GM12892 (cell line): ENCODE measurements at places on chromosomes 5 and 9.

GRCh38 chr9:71285191-71285656 lies 163.8 kb upstream of the TRPM3 start:
- no peak for DNase-seq

DNA sequence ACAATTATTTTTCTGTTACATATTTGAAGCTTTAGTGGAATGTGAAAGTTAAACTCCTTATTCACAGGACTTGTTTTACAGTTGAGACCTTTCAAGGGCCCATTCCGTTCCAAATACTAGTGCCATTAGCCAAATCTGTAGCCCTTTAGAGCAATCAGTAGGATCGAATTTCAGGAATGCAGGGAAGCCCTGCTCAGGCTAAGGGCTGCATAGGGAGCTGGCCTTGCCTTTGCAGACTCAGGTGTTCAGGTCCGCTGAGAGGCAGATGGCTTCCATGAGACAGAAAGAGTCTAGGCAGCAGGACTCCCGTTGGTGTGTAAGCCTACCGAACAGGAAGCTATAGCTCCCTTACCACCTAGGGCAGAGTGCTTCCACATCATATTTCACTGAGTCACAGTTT lies 150.1 kb upstream of the SLC27A6 start:
- DNase-seq: no peak

DNA sequence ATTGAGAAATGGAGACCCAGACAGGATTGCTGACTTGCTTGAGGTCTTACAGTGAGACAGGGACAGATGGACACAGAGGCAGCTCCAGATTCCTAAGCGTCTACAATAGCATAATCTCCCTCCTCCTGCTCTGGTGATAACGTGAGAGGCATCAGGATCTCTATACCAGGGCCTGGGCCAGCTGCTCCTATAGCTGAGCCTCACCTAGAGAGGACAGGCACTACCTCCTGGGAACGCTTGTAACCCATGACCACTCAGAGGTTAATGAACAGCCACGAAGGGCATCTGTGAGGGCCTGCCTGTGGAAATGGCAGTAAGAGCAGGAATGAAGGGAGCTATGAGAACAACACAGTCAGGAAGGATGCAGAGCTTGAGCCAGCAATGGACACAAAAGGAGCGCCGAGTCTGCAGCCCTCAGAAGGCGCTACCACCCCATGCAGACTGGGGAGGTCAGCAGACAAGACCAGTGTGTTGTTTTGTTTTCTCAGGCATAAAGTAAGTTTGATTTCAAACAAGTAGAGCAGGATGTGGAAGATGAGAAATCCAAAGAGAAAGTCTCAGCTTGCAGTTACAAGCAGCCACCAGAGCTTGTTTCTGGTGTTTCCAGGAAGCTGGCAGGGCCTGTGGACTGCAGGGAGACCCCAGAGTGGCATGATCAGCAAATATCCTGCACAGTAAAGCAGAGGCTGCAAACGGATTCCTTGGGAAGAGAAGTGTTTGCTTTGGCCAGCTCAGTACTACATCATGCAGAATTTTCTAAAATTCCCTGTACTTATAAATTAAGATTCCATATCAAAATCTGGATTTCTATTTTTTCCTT lies 17.4 kb downstream of the ANKS6 start:
- no peak for DNase-seq

DNA sequence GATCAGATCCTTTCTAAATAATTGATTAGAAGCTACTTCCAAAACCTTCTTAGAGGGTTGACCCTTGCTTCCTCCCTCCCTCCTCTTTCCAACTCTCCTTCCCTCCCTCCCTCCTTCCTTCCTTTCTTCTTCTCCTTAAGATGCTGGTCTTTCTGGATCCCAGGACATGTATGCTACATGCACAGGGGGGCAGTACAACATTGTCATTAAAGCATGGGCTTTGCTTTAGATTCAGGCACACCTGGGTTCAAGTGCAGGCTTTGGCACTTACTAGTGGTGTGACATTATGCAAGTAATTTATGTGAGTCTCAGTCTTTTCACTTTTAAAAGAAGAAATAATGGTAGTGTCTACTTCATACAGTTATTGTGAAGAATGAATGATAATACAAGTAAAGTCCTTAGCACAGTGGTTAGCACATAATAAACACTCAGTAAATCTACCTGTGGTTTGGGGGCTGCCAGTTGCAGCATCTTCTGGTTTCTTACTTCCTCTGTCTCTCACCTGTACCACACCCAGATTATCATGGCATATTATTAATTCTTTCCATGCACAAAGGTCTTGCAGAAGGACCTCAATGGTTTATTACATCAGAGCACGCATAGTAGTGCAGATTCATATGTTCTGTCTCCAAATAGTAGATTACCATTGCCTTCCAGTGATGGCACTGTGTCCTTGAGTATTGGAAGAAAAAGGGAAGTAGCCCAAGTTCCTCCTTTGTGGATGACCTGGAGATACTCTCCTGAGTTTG lies 154.1 kb downstream of the ARHGAP26 start:
- no peak for DNase-seq

DNA sequence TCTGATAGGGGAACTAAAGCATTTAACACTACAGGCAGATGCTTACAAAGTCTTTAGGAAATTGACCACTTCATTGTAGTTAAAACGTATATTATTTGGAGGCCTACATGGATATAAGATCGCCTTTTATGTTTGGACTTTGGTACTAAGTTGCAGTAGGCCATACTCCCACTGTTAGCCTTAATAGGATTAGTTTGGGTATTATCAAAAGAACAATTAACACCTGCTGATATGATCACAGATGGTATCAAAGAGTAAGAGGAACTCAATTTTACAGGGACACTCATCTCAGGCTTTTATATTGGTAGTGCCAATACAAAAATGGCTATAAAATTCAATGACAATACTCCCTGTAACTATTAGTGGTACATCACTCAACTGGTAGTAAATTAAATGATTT lies 1183.0 kb downstream of the MAT2B start:
- DNase-seq: no peak

- DNase-seq: peak; percentile 52
Measured at GRCh38 chr5:135829681-135830383, 4.6 kb upstream of the SLC25A48 start.

- DNase-seq: no peak
Measured at GRCh38 chr5:138900281-138900965, 25.3 kb upstream of the LRRTM2 start.

DNA sequence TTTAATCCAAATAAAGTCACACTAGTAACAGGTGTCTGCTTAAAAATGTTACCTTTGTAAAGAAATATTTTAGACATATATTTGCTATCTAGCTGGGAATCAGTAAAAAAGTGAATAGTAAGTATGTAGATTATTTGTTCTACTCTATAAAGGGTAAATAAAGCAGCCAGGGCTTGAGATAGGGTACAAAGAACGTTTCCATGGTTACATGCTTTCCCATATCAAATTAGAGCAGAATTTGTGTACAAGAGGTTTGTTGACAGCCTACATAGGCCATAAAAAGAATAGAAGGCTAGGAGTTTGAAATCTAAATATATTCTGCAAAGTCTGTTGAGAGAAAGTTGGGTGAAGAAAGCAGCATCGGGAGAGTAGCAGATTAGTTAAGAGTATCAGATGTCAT lies 160.9 kb upstream of the POU5F2 start:
- no peak for DNase-seq

- DNase-seq: no peak
Measured at GRCh38 chr9:98862936-98863335, 55.5 kb downstream of the GALNT12 start.
